ENCODE measurements at places on chromosomes 2 and 18.

GRCh38 chr2:172437419-172438341 is 10.3 kb downstream of the ITGA6 start:
- no peak for DNase-seq

DNA sequence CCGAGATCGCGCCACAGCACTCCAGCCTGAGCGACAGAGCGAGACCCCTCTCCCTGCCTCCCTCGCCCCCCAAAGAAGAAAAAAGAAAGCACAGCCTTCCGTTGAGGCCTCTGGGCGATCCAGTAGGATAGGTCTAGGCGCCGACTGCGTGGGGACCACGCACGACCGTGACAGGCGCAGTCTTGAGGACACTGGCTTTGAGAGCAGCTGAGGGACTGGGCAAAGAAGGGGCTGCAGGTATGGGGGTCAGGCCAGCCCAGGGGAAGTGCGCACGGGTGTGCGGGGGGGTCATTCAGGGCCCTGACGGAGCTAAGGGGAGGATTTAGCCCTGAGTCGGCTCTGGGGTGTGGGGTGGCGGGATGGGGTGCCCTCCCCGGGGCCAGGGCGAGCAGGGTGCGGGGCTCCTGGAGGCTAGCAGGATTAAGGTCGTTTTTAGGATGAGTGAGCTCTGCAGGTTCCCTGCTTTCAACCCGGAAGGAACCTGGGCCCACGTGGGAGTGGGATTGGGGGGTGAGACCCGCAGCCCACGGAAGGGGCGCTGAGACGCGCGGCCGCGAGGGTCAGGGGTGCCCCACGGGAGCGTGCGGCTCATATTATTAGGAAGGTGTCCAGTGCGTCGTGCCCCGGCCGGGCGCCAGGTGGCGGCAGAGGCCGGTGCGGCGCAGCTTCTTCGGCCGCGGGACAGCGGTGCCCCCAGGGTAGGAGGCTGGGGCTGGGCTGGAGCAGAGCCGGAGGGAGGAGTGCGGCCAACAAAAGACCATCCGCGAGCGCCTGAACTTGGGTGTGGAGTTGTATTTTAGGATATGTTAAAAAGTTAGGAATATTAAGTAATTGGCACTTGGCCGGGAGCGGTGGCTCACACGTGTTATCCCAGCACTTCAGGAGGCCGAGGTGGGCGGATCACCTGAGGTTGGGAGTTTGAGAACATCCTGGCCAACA is 20.5 kb upstream of the ZNF236 start:
- no peak for DNase-seq

DNA sequence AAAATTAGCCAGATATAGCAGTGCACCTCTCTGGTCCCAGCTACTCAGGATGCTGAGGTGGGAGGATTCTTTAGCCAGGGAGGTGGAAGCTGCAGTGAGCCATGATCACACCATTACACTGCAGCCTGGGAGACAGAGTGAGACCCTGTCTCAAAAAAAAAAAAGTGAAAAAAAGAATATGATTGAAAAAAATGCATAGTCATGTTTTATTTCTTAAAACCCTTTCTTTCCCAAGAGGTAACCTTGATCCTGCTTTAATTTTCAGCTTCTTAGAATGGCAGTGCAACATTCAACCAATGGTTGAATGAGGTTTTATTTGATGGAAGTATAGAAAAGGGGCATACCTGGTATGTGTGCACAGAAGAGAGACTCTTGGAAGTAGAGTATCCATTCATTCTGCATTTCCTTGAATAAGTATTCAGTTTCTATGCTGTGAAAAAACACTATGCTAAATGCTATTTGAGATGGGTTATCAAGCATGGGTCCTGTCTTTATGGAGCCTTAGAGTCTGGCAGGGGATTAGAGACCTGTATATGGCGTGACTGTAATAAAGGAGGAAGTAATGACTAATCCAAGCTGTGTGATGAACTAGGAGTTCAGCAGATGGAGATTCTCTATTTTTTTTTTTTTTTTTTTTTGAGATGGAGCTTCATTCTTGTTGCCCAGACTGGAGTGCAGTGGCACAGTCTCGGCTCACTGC is 146.3 kb downstream of the WDSUB1 start:
- DNase-seq: no peak

DNA sequence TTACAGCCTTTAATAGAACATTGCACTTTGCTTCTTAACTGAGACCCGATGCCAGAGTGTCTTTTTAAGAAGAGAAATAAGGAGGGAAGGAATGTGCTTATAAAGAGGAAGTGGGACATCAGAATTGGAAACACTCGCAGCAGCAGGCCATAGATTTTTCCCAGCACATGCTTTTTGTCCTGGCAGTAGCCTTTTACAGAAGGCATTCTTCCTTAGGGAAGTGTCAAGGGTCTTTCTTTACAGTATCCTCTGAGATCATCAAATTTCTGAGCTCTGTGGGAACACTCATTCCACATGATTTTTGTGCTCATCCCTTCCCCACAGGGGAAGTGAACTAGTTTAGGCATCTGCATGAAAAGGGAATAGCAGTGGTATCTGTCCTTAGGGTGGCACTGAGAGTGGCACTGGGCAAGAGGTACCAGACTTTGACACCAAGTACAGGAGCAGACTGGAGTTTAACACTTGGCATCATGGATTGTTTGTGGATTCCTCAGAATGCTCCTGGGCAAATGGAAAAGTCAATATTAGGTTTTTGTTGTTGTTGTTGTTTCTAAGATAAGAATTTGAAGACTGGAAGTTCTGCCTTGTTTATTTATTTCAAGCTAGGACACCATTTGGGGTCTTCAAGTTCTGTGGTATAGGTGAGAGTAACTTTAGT is 4.1 kb downstream of the MYO1B start:
- no peak for DNase-seq

- no peak for DNase-seq
Observed at GRCh38 chr18:3358310-3358709, 91.7 kb upstream of the TGIF1 start.

GRCh38 chr18:9886005-9886348 is 204 bp downstream of the TXNDC2 start:
- DNase-seq: no peak

- no peak for DNase-seq
Observed at GRCh38 chr2:217654168-217654567, 348.6 kb downstream of the TNS1 start.

- no peak for DNase-seq
Observed at GRCh38 chr2:208713066-208713745, 306.6 kb downstream of the PTH2R start.
